ENCODE measurements at places on chromosomes 11 and 22. TPM values are rescaled to one million over a fixed set of nuclear protein-coding genes. Genes with fewer than 3 reads are reported as not detected.

Gene NUCB2
- 74.3 TPM for total RNA-seq

Gene CTSW
- total RNA-seq, result not detected

Gene PGA3
- total RNA-seq, result not detected

Gene MUC5AC
- total RNA-seq, result not detected

Gene NCF4
- not detected for total RNA-seq
